GM12891 (cell line): ENCODE measurements at places on chromosomes 11 and 22.

- DNase-seq, result no peak
These were observed 7.8 kb downstream of the CCDC90B start for GRCh38 chr11:83278351-83278750.

DNA sequence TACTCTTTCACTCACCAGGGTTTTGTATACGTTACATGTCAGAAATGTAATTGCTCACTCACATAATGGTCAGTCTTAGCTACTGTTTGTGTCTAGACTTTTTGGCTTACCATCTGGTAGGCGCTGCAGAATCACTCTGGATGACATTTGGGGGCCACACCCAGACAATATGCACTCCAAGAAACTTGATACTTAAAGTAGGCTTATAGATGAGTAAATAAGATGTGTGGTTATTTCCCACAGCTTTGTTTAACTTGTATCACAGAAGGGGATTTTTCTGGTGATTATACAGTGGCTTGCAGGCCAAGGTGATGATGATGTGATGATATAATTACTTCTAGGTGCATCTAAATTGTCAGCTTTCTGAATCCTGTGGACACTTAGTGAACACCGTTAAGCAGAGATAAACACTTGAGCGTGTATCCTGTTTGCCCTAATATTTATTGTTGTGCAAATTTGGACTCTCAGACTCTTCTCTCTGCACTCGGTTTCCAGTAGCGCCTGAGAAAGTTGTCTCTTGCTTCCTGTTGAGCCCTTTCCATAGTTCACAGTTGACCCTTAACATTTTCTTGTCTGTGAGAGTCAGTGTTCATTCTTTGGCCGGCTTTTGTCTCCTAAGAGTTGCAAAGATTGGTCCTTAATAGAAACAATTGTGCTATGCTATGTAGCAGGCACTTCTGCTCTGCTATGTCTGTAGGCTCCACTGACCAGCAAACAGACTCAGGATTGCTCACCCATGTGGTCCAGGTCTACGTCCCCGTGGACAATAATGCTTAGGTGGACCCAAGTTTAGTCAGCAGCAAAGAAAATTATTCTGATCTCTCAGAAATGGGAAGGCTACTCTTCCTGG lies 89.3 kb downstream of the PRR5L start:
- DNase-seq, result no peak

GRCh38 chr11:7969756-7970646 lies 4.8 kb upstream of the NLRP10 start:
- no peak for DNase-seq

- DNase-seq, result no peak
These were observed 15.1 kb downstream of the MCHR1 start for GRCh38 chr22:40694411-40694810.

GRCh38 chr11:61866231-61866957 lies 25.0 kb downstream of the FADS3 start:
- no peak for DNase-seq
